Activated B cell treated with CpG ODN at 0.5 μM for 24 hours (primary cell): ENCODE measurements at places on chromosomes 16 and 17.

DNA sequence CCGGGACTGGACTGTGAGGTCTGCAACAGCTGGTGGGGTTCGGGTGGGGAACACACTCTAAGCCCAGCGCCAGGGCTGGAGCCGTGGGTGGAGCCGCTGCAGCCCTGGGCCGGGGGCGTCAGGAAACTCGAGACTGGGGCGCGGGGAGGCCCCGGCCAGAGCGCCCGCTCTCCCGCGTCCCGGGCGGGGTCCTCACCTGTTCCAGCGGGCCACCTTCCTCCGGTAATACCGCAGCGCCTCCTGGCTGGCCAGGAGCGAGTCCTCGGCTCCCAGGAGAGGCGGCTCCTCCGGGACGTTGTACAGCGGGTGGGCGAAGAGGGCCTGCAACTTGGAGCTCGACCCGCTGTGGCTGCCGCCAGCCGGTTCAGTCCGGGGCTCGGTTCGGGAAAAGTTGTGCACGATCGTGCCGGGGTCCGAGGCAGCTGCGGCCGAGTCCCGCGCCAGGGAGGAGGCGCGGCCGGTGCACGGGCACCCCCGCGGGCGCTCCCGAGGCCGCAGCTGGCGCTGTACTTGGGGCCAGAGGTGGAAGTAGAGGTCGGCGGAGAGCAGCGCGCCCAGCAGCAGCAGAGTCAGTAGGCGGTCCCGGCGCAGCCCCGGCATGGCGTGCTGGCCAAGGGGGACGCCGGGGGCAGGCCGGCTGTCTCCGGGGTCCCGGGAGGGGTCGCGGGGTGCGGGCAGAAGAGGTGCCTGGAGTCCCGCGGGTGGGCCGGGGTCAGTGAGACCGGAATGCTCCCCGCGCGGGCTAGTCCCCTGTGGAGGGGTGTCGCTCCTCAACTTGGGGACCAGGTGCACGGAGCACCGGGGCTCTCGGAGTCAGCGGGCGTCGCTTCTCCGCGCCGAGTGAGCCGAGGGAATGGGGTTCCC is 868 bp downstream of the FAM20A start:
- DNase-seq = no peak

GRCh38 chr17:44828919-44829522 is 1.1 kb downstream of the GJC1 start:
- DNase-seq = no peak

GRCh38 chr16:23504076-23504452 is 6.2 kb downstream of the GGA2 start:
- DNase-seq = no peak

- no peak for DNase-seq
These were observed 102.8 kb upstream of the KCNJ16 start for GRCh38 chr17:69972251-69972650.

- DNase-seq = no peak
These were observed 40.7 kb downstream of the RGS9 start for GRCh38 chr17:65177901-65178300.

- DNase-seq = no peak
These were observed 31.9 kb downstream of the USP22 start for GRCh38 chr17:21010705-21011596.

GRCh38 chr16:64390102-64390501 is 731.8 kb downstream of the CDH11 start:
- no peak for DNase-seq

- DNase-seq = no peak
These were observed 21.9 kb downstream of the C16orf95 start for GRCh38 chr16:87295259-87295658.

DNA sequence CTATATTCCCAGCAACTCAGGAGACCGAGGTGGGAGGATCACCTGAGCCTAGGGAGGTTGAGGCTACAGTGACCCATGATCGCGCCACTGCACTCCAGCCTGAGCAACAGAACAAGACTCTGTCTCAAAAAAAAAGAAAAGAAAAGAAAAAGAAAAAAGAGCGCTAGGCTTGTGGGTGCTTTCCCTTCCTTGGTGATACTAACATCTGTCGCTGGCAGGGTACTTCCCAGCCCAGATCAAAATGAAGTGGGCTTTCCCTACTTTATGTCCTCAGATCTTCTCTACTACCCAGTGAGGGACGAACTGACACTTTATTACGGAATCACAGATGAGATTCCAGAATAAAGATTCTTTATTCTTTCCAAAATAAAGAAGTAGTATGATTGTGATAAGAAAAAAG is 103.8 kb upstream of the NOL11 start:
- no peak for DNase-seq

- DNase-seq = no peak
These were observed 6.4 kb upstream of the VEZF1 start for GRCh38 chr17:57994436-57994835.

DNA sequence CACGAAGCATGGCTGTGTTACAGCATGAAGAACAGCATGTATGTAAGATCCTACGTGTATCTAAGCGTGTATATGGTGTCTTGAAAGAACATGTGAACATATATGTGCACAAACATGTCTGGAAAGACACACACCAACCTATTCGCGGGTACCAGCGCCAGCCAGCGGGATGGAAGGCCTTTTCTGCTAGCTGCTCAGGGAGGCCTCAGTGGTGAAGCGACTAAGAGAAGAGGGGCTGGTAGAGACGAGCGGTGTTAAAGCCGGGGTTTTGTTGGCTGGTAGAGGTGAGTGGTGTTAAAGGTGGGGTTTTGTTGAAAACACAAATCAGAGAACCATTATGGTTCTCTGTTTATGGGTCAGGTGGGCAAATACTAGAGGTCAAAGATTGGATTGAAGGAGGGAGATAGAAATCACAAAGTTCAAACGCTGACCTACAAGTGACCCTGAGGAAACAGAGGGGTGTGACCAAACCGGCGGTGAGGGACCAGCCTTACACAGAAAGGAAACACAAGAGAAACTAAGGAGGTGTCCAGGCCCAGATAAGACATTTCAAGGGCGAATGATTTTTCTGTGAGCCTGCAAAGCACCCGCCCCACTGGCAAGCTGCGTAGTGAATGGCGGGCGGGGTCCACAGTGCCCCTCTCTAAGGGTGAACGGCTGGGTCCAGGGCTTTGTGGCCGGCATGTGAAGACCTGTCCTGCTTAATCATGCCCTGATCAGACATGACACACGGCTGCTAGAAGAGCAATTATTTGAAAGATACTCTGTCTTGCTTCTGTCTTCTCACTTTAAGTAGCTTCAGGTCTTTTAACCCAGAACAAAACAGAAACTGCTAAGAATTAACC is 8.1 kb downstream of the ZCCHC14 start:
- no peak for DNase-seq

- DNase-seq = no peak
These were observed 25.2 kb downstream of the GRB2 start for GRCh38 chr17:75380315-75380714.

DNA sequence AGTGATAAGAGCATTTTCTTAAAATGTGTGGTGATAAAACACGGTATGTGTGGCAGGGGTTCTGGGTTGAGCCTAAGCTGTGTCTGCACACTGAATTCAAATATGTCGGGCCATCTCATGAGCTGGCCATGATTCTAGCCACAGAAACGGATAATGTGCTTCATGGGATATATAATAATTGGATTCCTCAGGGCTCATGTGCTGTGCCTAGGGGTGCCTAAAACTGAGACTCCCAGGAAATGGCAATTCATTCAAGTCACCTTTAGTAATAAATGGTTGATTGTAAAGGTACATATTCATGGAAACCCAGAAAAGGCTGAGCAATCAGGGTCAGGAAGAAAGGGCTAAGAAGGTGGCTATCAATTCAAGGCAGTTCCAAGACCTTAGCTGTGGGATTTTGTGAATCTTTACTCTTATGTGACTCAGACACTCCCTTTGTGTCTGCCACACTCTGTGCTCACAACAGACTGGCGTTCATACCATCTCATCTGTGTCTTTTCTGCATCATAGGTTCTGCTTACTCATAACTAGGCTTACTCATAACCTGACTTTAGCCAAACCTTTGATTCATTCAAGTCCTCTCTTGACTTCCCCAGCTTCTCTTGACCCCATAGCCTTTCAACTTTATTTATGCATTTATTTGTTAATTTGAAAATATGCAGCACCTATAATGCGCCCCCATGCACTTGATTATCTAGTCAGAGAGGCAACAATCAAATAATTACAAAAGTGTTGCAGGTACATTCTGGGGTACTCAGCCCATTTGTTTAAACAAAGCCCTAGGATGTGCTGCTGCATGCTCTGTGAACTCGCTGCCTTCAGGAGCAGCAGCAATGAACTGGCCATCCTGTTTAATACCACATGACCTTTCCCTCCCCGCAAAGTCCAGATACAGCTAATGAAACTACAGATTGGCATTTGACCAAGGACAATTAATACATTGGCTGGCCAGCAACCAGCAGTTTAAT is 28.4 kb upstream of the MED13 start:
- DNase-seq = no peak

GRCh38 chr16:3548445-3548844 is 28.8 kb downstream of the NLRC3 start:
- peak; percentile 28 for DNase-seq

GRCh38 chr17:35167046-35167445 is 19.4 kb downstream of the UNC45B start:
- DNase-seq = no peak

- no peak for DNase-seq
These were observed 57.5 kb upstream of the TOB1 start for GRCh38 chr17:50923611-50924010.

GRCh38 chr16:51030516-51030915 is 120.6 kb downstream of the SALL1 start:
- no peak for DNase-seq
